Peyer's patch (tissue), 4 donors: ENCODE measurements at places on chromosomes 1 and 21. TPM values are rescaled to one million over a fixed set of nuclear protein-coding genes. Genes with fewer than 3 reads are reported as not detected.

Gene FAM72C
- total RNA-seq, result 0.47 TPM

Gene NPL
- 10.7 TPM for total RNA-seq

GRCh38 chr1:68010090-68010489 lies 40.3 kb downstream of the DIRAS3 start:
- DNase-seq, result no peak

GRCh38 chr1:221873673-221874072 lies 131.8 kb upstream of the DUSP10 start:
- no peak for DNase-seq

- DNase-seq, result no peak
Observed at GRCh38 chr1:57788313-57788712, 364.5 kb upstream of the DAB1 start.

GRCh38 chr1:113307771-113308445 lies 82.4 kb upstream of the MAGI3 start:
- no peak for DNase-seq

DNA sequence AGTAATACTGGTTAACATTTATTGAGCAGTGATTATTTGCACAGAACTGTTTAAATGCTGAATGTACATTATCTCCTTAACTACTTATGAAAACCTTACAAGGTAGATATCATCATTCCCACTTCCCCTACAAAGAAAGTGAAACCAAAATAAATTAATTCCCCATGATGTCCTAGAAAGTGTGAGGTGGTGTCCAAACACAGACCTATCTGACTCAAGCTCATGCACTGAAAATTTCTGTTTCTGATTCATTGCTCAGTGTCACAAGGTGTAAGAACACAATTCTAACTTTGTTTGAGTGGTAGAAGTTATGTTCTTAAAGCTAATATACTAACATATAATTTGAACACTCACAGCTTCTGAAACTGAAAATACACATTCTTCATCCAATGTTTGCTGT lies 178.7 kb downstream of the MRPL39 start:
- DNase-seq, result no peak

GRCh38 chr1:159342761-159343425 lies 40.8 kb downstream of the FCER1A start:
- DNase-seq, result no peak

Gene ALX3
- not detected for total RNA-seq

GRCh38 chr1:96722958-96723357 lies 1.4 kb downstream of the PTBP2 start:
- no peak for DNase-seq

- DNase-seq, result peak; percentile 72
Observed at GRCh38 chr1:155022927-155023236, 10.7 kb downstream of the DCST2 start.

Gene WDR64
- not detected for total RNA-seq

- no peak for DNase-seq
Observed at GRCh38 chr21:43827015-43827611, 37.7 kb downstream of the RRP1 start.

Gene RPAP2
- total RNA-seq, result 12.8 TPM
